ENCODE measurements at places on chromosomes 2 and 18. TPM values are rescaled to one million over a fixed set of nuclear protein-coding genes. Genes with fewer than 3 reads are reported as not detected.
A peak's percentile ranks its signal among the peaks of the same experiment; 100 is the strongest.

The VIL1 gene
- not detected for total RNA-seq

The FAHD2B gene
- total RNA-seq, result 32.9 TPM

The MOGAT1 gene
- not detected for total RNA-seq

The HSPE1 gene
- total RNA-seq, result 64.9 TPM

- H3K27me3 ChIP-seq, result no peaks in the 10 kb centered on the region
- H3K36me3 ChIP-seq, result no peaks in the 10 kb centered on the region
These were observed 316.4 kb downstream of the RND3 start for GRCh38 chr2:150171065-150171548.

DNA sequence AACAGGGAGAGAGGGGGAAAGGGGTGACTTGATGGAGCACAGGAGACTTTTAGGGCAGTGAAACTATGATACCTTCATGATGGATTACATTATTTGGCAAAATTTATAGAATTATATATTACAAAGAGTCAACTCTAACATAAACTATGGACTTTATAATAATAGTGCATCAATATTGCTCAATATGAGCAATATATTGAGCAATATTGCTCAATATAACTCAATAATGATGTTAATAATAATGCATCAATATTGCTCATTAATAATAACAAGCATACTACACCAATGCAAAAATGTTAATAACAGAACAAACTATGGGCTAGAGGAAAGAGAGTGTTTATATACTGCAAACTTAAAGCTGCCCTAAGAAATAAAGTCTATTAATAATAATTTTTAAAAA, 3.1 kb upstream of the UNC80 start:
- no peak overlapping the region for H3K4me3 ChIP-seq
- no peak for DNase-seq
- H3K36me3 ChIP-seq, result no peaks in the 10 kb centered on the region

DNA sequence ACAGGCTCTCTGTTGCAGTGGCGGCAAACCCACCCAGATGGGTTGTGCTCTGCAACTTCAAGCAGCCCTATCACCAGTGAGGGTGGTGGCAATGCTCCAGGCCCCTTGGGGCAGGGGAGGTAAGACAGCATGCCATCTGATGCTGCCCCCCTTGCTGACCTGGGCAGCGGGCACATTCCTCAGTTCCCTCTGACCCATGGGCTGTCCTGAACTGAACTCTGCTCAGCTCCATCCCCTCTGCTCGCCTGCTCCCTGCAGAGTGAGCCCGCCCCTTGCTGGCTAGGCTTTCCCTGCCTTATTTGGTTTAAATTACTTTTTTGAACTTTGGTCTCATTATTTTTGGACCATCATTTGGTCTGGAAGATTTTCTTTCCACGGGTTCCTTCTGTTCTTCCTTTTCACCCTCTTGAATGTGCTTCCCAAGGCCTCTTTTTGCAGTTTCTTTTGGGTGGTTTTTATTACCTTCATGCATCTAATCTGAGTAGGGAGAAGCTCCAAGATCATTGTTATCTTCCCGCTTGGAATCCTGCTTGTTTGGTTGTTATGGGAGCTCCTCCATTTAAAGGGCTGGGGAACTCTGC, 565.4 kb downstream of the TNS1 start:
- no peaks in the 10 kb centered on the region for H3K27me3 ChIP-seq
- no peak overlapping the region for H3K27ac ChIP-seq
- no peak for DNase-seq
- H3K4me1 ChIP-seq, result peaks cover 11% of the 10 kb centered on the region
- no peak overlapping the region for H3K4me3 ChIP-seq

GRCh38 chr18:10094655-10095054, 180.8 kb downstream of the VAPA start:
- H3K36me3 ChIP-seq, result no peaks in the 10 kb centered on the region
- H3K4me1 ChIP-seq, result peaks cover 5% of the 10 kb centered on the region
- no peak overlapping the region for H3K27ac ChIP-seq
- DNase-seq, result no peak
- H3K4me3 ChIP-seq, result no peak overlapping the region

DNA sequence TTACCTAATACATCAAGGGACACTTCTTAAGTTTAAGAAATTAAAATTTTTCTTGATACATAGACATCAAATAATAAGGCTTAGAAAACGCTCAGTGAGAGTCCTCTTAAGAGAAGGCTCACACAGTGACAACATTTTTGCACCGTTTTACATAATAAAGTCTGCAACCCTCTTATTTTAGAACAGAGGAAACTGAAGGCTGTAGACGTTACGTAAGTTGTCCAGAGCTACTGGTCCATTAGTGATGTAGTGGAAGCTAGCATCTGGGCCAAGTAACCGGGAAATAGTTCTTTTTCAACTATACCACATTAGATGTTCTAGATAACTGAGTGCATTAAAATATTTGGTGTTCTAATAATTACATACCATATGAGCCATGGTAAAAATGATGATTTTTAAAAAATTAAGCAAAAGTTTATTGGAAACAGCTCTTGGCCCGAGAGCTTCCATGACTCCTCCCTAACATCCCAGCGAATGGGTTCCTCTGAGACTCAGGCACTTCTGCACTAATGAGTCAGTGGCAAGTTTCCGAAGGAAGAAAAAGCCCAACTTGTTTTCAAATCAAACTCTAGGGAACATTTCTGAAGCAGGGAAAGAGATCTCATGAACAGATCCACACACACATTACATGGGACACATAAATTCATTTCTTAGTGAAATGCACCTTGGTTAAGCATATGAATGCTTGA, 232.6 kb upstream of the PXDN start:
- H3K36me3 ChIP-seq, result no peaks in the 10 kb centered on the region
- H3K4me1 ChIP-seq, result no peaks in the 10 kb centered on the region
- no peak for DNase-seq
- H3K4me3 ChIP-seq, result no peak overlapping the region

DNA sequence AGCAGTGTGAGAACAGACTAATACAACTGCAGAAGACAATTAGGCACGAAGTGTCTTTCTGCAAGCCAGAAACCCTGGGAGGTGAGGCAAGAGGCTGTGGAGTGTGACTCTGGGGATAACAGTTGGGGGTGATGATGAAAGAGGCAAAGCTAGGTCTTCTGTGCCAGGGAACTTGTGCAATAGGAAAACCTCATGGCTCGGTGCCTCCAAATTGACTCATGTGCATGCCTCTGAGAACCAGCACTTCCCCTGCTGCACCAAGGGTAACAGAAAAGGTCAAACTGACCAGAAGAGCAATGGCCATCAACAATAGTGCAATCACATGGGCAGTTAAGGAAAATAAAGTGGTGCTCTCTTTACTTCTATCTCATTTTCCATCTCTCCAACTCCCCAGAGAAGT, 136.4 kb downstream of the SCG2 start:
- no peak overlapping the region for H3K27ac ChIP-seq
- H3K4me1 ChIP-seq, result no peaks in the 10 kb centered on the region
- no peak overlapping the region for H3K4me3 ChIP-seq
- no peaks in the 10 kb centered on the region for H3K36me3 ChIP-seq

DNA sequence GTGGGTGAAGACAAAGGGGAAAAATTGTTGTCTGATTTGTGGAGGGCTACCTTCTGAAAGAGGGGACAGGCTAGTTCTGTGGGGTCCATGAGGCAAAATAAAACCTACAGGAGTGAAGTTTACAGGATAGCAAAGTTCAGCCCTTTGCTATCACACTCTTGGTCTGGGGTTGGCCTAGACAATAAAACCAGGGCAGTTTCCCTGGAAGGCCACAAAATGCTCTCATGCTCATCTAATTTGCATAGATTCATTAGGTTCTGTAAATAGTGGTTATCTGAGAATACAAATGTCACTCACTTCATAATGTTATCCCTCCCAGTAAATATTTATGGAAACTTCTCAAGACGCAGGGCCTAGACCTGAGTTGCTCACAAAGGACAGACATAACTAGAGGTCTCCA, 63.6 kb downstream of the INSIG2 start:
- no peak overlapping the region for H3K4me3 ChIP-seq
- no peak for DNase-seq
- H3K27me3 ChIP-seq, result peaks cover 44% of the 10 kb centered on the region
- H3K4me1 ChIP-seq, result peaks cover 16% of the 10 kb centered on the region
- H3K36me3 ChIP-seq, result peaks cover 2% of the 10 kb centered on the region
- peak overlapping the region; percentile 4 for H3K27ac ChIP-seq

DNA sequence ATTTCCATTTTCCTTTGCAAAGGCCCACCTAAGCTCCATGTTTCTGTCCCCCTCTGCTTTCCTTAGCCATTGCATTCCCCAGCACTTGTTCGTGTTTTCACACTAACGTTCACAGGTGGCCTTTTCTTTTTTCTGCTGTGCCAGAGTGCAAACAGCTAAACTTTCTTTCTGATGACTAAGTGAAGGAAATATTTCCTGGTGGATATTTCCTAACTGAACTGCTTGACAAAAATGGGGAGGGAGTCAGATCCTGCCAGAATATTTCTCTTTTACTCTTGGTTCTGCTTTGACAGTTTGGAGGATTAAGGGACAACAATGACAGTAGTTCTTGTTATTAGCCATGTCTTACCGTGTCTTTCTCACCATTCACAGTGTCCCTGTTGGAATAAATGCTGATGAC, 344.0 kb downstream of the ARHGAP15 start:
- peaks cover 59% of the 10 kb centered on the region for H3K4me1 ChIP-seq
- DNase-seq, result no peak
- no peak overlapping the region for H3K27ac ChIP-seq
- H3K36me3 ChIP-seq, result peaks cover 3% of the 10 kb centered on the region
- H3K4me3 ChIP-seq, result no peak overlapping the region

GRCh38 chr2:60873381-60873780, 8.0 kb upstream of the REL start:
- H3K27me3 ChIP-seq, result no peaks in the 10 kb centered on the region
- peak overlapping the region; percentile 64 for H3K4me3 ChIP-seq
- DNase-seq, result no peak
- H3K27ac ChIP-seq, result peak overlapping the region; percentile 87
